Head of caudate nucleus (tissue), 42 donors: ENCODE measurements at places on chromosomes 5 and 9.

DNA sequence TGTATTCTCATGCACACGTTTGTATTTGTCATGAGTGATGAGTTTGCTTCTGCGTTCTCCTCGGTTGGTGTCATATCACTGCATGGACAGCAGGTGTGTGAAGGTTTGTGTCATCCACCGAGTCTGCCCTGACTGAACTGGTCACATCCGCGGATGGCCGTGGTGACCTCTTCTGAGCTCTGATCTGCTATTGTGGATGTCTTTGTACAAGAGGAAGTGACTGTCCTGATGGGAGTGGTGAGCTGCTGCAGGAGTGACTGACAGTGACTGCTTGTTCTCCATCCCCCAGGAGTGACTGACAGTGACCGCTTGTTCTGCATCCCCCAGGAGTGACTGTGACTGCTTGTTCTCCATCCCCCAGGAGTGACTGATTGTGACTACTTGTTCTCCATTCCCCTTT is 69.9 kb downstream of the EHMT1 start:
- DNase-seq: no peak

DNA sequence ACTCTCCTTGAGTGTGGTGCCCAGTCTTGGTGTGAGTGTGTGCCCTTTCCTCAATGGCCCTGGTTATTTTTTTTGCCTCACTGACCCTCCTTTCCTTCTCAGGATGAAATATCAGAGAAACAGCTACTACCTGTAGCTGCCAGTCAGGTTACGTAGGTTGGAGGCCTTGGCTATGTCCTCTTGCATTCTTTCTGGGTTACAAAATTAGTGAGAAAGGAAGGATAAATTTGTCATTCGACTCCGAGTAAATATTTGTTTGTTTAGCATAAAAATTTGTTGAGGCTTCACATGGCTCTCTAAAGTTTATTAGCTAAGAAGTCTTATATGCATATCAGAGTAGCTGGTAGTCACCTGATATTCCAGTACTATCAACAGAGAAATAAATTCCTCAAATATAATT is 15.4 kb downstream of the MACIR start:
- DNase-seq: no peak

GRCh38 chr9:113548221-113549041 is 84.9 kb downstream of the RGS3 start:
- DNase-seq: peak; percentile 62

- no peak for DNase-seq
Measured at GRCh38 chr5:172530406-172530805, 76.1 kb upstream of the SH3PXD2B start.

- DNase-seq: no peak
Measured at GRCh38 chr9:72464857-72465592, 56.4 kb upstream of the TMC1 start.

GRCh38 chr5:107459605-107460004 is 211.1 kb downstream of the EFNA5 start:
- no peak for DNase-seq

DNA sequence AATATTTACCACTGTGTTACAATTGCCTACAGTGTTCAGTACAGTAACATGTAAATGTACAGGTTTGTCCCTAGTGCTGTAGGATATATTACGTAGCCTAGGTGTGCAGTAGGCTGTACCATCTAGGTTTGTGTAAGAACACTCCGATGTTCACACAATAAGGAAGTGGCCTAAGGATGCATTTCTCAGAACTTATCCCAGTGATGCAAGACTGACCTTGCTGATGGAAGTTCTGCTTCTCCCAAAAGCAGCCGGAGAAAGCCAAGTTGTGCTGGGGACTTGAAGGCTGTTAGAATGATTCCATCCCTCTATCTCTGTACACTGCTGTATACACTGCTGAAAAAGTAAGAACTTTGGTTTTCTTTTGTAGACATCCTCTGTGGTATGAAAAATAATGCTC is 21.6 kb downstream of the NEUROG1 start:
- no peak for DNase-seq

DNA sequence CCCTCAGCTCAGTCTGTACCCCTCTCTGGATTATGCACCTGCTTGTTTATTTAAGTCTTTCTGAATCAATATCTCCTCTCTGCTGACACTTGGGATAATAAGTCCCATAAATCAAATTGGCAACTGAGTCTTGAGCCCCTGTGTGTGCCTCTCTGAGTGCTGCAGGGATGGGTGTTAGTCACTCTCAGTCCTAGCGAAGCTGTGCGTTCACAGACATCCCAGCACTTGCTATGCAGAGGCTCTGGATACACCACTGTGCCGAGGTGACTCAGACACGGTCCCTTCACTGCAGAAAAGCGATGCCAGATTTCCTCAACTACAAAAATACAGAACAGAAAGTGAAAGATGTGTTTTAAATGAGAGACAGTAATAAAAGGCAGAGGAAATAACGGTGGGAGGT is 4.1 kb upstream of the KCNMB1 start:
- DNase-seq: no peak

DNA sequence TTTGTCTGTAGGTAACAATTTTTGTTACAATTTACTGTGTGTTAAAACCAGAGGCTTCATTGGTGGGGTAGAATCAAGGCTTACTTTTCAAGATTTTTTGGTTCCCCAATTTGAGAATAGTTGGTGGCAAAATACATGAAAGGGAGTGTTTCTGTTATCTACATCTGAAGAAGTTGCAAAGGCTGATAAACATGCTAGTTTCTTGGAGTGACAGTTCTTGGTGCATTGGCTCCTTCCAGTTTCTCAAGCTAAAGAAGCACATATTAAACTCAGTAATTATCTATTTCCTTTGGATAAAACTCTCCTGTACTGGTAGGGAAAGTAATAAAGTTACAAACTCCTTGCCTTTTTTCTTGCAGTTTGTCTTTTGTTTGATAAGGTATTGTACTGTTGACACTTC is 5.9 kb downstream of the MACIR start:
- no peak for DNase-seq

DNA sequence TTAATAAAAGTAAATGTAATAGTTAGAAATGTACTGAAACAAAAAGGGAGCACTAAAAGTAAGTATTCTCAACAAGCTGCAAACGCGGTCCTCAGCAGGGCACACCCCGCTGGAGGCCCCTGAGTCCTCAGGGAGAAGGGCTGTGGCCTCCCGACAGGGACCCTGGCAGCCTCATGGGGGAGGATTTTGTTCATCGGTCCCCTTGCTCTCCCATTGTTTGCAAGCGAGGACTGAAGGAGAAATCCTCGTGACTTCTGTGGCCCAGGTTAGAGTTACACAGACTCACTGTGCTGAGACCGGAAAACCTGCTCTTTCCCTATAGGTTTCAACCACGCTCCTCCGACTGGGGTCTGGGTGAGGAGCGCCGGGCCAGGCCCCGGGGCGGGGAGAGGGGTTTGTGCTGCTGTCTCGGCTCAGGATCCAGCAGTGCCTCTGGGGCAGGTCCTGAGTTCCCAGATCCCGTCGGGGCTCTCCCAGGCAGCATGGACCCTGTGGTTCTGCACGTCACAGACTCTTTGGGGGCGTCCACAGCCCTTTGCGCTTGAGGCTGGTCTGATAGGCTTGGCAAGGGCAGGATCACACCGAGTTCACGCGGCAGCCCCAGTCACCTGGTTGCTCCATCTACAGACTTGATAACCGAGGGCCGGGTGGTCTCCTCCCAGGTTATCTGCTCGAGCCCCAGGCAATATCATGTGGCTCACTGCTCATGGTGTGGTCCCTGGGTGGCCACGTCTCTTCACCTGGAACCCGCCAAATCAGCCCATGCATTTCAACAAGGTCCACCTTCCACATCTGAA is 38.8 kb downstream of the MRPL36 start:
- peak; percentile 37 for DNase-seq

GRCh38 chr5:9557696-9558095 is 11.8 kb upstream of the SEMA5A start:
- DNase-seq: no peak

DNA sequence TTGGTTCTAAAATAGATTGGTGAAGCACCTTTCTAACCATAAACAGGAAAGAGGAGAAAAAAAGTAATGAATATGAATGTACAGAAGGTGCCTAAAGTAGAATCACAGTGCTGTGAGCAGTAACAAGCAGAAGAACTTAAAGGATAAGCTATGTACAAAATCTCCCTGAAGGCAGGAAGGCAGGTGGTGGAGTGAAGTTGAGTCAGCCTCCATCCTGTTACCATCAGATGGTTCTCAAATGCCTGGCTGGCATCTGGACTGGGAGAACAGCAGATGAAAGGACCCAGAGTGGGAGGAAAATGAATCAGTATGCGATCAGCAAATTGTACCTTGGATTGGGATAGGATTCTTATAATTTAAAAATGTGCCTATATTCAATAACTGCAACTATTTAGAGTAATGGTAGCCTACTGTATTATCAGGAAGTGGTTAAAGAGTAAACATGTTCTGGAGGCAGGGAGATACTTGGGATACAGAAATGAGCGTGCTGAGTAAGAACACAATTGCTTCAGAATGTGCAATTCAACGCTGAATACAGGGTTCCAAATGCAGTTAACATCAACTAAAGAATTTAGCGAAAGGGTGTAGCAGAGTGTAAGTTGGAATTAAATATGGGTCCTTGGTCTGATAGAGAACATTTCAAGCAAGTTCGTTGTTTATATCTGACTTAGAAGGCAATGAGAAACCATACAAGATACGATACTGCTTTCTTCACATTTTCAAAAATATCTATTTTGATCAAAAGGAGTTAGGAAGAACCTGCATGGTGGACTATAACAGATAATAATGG is 21.1 kb upstream of the FER start:
- DNase-seq: no peak

- no peak for DNase-seq
Measured at GRCh38 chr9:85223506-85224125, 518.1 kb downstream of the AGTPBP1 start.

DNA sequence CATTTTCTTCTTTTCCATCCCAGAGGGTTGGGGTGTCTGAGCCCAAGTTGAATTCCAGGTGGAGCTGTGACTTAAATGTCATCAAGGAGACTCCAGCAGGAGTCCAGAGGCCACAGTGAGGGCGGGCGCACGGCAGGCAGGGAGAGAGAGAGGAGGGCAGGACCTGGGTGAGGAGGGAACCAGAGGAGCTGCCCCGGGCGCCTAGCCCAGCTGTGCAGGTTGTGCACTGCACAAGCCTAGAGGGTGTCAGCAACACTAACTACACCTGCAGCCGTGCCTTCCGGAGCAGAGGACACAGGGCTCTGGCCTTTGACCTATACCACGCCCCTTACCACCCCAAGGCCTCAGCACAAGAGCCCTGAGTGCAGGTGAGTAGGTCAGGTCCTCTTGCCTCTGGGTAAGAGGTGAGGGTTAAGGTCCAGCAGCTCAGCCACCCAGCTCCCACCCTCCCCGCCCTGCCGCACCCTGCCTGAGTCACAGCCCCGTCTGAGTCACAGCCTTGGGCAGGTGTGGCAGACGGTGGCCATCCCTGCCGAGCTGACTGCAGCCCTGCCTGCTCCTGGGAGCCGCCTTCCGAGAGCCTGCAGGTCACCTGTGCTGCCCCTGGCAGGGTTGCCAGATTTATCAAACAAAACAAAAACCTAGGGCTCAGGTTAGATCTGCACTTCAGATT is 6.4 kb upstream of the AGPAT2 start:
- DNase-seq: no peak

DNA sequence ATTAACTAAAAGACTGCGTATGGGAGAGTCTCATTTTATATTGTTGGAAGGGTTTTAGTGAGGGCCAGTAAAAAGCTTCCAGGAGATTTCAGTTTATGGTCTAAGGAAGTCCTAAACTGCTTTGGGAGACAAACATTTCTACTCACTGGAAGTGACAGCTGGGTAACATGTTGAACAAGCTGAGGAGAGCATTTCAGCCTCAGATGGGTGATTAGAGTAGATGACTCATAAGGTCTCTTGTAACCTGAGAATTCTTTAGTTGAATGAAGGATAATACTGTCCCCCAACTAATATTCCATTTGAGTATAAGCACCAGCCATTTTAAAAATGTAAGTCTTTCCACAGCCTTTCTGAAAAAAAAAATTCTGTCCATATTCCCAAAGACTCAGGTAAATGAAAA is 218.0 kb upstream of the C9orf72 start:
- no peak for DNase-seq

DNA sequence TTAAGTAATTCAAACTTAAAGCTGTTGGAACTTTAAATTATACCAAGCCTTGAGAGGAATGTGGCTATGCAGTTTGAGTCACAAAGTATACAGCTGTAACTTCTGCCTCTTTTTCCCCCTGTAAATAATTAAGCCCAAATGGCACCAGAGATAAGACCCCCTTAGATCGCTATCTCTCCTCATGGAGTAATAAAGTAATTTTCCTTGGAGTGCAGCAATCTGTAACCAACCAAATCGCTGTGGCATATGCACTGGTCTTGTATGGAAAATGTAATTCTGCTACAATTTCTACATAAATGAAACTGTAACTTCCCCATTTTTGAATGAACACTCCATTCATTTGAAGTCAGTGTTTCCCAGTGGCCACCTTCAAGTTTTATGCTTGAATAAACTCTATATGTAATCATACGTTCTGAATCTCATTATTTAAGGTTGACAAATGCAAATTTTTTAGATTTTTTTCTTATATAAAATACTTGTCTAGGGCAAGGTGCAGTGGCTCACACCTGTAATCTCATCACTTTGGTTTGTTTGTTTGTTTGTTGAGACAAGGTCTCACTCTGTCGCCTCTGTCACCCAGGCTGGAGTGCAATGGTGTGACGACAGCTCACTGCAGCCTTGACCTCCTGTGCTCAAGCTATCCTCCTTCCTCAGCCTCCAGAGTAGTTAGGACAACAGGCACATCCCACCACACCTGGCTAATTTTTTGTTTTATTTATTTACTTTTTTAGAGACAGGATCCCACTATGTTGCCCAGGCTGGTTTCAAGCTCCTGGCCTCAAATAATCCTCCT is 12.3 kb downstream of the SUSD1 start:
- no peak for DNase-seq

GRCh38 chr9:6549106-6549800 is 96.3 kb downstream of the GLDC start:
- no peak for DNase-seq

DNA sequence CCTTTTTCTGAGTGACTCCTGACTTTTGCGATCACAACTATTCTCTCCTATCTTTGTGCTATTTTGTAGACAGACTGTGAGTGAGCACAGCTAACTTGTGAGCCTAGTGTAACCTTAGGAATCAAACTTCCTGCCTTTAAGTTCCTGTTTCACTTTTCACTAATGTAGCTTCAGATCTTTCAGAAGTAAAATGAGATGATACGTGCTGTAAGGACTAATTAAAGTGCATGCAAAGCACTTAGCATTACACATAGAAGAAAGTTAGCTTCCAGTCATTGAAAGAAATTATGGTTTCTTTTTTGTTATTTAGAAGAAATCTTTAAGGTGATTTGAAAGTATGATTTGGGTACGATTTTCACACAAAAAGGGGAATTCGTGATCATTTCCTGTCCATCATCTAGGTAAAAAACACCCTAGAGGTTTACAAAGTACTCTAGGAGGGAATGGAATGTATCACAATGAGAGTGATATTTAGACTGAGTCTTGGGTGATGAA is 122.7 kb downstream of the ST8SIA4 start:
- no peak for DNase-seq

- no peak for DNase-seq
Measured at GRCh38 chr9:99126312-99126711, 21.4 kb downstream of the TGFBR1 start.
